ENCODE measurements at places on chromosomes 7 and 10.

- no peak for DNase-seq
Observed at GRCh38 chr10:72407927-72408600, 53.3 kb upstream of the DNAJB12 start.

- no peak for DNase-seq
Observed at GRCh38 chr10:104894681-104895080, 253.6 kb downstream of the SORCS3 start.

DNA sequence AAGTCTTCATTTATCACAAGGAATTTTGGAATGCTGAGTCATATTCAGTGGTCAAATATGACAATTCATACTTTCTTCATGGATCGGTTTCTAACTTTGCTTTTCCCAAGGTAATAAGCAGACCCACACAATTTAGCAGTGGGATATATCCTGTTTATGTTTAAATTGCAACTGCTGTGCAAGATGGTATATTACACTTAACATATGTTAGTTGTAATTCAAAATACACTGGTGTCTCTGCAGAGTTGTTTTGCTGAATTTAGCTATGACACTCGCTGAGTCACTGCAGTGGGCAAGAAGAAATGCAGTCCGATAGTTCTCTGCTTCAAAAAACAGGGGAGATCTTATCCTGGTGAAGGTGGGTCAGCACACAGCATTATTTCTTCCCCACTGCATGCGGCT lies 194.8 kb upstream of the PTN start:
- no peak for DNase-seq

GRCh38 chr10:110753462-110753861 lies 109.3 kb downstream of the RBM20 start:
- no peak for DNase-seq

DNA sequence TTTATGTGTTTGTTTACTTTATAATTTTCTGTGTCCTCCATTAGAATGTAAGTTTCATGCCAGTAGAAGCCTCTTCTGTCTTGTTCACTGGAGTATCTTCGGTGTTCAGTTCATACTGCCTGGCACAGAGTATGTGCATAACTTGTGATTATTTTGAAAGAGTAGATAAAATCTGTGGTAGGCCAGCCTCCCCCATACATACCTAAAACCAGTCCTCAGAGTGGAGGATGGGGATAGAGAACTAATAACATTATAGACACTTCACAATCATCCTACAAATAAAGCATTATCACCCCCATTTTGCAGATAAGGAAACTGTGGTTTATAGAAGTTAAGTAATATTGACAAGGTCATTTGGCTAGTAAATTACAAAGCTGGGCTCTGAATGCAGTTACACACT lies 28.0 kb downstream of the VIM start:
- no peak for DNase-seq

GRCh38 chr10:127386606-127387327 lies 162.3 kb upstream of the NPS start:
- DNase-seq = peak; percentile 9

DNA sequence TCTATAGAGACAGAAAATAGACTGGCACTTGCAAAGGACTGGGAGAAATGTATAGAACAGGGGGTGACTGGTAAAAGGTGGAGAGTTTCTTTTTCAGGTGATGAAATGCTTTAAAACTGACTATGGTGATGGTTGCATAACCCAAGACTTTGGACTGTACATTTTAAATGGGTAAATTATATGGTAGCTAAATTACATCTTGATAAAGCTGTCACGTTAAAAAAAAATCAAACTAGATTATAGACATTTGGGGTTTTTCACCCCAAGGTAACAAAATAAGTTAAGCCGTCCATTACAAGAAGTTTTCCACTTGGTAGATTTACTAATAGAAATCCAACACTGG lies 24.0 kb downstream of the TMEM209 start:
- no peak for DNase-seq

Measured in iPS DF 6.9 (cell line).